ENCODE measurements at places on chromosomes 11 and 22. TPM values are rescaled to one million over a fixed set of nuclear protein-coding genes. Genes with fewer than 3 reads are reported as not detected.
A peak's percentile ranks its signal among the peaks of the same experiment; 100 is the strongest.

DNA sequence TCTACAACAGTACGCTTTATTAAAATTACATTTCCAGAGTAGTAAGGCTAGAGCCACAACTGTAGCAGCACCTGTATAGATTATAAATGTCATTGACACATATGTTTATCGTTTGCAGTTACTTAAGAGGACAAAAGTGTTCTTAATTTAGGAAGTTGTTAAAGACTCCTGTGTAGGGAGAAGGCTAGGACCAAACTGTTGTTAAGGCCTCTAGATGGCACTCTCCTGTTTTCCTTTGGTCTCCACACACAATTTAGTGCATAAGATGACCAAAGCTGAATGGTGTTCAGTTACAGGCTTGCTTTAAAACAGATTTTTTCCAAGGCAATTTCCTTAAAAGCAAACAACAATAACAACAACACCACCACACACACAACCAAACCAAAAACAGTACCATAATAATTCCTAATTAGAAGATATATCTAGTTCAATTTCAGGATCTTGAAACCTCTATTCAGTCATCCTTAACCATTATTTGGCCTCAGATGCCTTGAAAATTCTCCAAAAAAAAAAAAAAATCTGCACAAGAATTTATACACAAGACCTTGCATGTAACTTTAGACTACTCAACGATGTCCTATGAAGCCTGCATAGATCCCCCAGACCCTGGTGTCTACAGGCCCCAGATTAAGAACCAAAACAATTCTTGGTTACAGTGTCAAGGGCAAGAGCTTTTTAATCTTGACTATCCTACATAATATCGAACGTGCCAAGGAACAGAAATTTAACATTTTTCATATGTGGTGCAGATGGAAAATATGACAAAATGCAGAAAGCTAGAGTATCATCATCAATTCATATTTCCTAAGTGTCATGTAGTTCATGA is 42.6 kb upstream of the APOA1 start:
- no peak overlapping the region for H3K27ac ChIP-seq
- no peaks in the 10 kb centered on the region for H3K27me3 ChIP-seq
- no peak for DNase-seq

- H3K4me3 ChIP-seq: no peak overlapping the region
- no peak overlapping the region for H3K27ac ChIP-seq
- no peaks in the 10 kb centered on the region for H3K27me3 ChIP-seq
- no peaks in the 10 kb centered on the region for H3K4me1 ChIP-seq
- no peak for DNase-seq
- no peaks in the 10 kb centered on the region for H3K36me3 ChIP-seq
Measured at GRCh38 chr22:19896665-19897355, 42.1 kb upstream of the GNB1L start.

PUS3 gene
- 9.9 TPM for total RNA-seq

ALG8 gene
- total RNA-seq: 15.2 TPM

- no peak for DNase-seq
- H3K27me3 ChIP-seq: no peaks in the 10 kb centered on the region
- H3K4me3 ChIP-seq: no peak overlapping the region
- no peaks in the 10 kb centered on the region for H3K4me1 ChIP-seq
- H3K36me3 ChIP-seq: no peaks in the 10 kb centered on the region
- no peak overlapping the region for H3K27ac ChIP-seq
Measured at GRCh38 chr11:97614606-97615005, 1224.8 kb downstream of the JRKL start.

TTLL1 gene
- total RNA-seq: 4.5 TPM

APOBEC3F gene
- total RNA-seq: 3.1 TPM

DNA sequence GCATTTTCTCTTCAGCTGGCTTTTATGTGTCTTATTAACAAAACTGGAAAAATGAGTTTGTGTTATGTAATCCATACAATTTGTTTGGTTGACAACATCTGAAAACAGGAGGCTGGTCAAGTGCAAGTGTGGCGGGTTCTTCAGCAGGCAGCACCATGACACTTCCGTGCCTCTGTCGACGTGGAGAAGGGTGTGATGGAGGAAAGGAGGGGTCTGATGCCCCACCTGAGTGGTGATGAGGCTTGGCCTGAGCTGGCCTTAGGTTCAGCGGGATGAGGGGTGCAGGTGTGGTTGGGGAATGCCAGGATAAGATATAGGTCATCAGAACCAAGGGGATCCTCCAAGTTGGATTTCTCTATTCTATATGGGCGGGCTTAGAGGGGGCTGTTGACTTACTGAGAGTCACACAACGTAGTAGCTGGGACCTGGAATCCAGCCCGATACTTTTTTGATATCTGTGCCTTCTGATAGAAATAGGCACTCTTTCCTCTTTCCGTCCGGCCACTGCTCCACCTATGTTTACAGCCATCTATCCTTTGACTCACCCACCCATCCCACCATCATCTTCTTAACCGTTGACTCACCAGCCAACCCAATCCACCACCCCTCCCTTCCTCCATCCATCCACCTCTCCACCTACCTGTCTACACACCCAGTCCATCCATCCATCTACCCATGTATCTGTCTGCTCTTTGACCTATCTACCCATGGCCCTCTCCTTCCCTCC is 29.0 kb downstream of the SHANK3 start:
- DNase-seq: no peak
- no peak overlapping the region for H3K4me3 ChIP-seq
- H3K4me1 ChIP-seq: peaks cover 3% of the 10 kb centered on the region
- no peaks in the 10 kb centered on the region for H3K36me3 ChIP-seq
- no peak overlapping the region for H3K27ac ChIP-seq

GRCh38 chr11:68914761-68915160 is 11.1 kb downstream of the IGHMBP2 start:
- H3K27ac ChIP-seq: no peak overlapping the region
- no peaks in the 10 kb centered on the region for H3K4me1 ChIP-seq
- H3K36me3 ChIP-seq: peaks cover 61% of the 10 kb centered on the region

DNA sequence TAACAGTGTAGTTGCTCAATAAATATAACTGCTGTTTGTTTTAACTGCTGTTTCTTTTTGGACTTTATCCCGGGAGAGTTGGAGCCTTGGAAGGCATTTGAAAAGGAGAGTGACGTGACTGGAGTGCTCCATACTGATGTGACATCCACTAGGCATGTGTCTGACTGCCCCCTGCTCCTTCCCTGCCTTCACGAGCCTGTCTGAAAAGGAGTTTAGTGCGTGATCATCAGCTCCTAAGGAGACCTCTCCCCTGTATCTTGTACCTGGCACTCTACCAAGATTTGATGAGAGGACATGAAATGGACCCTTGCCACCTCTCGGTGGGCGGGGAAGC is 22.9 kb downstream of the ZBTB16 start:
- no peak overlapping the region for H3K4me3 ChIP-seq
- H3K27me3 ChIP-seq: no peaks in the 10 kb centered on the region
- DNase-seq: no peak
- peaks cover 3% of the 10 kb centered on the region for H3K36me3 ChIP-seq
- H3K27ac ChIP-seq: peak overlapping the region; percentile 10

- no peak overlapping the region for H3K4me3 ChIP-seq
- no peak overlapping the region for H3K27ac ChIP-seq
- no peaks in the 10 kb centered on the region for H3K4me1 ChIP-seq
- H3K27me3 ChIP-seq: no peaks in the 10 kb centered on the region
Measured at GRCh38 chr11:36750349-36750748, 152.3 kb upstream of the RAG2 start.

DNA sequence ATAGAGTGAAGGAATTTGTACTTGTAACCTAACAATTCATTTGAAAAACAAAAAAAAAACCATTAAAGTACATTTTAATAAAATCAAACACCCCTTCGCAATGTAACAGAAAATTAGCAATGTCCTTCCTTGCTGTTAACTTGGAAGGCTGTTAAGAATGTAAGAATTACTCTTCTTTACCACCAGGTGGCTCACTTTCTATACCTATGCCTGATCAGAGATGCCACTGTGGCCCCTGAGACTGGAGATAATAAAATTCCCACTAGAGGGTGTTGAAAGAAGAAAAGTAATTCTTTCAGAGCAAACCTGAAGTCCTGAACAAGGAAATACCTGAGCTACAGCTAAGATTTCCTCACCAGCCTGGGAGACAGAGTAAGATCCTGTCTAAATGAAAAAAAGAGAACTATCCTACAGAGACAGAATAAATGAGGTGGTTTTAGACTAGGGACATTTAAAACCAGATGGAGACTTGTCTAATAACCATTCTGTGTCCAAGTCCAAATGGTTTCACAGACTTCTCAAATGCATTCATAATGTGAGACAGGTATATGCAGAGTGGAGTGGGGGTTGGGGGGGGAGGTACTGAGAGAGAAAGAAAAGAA is 1089.3 kb downstream of the FAM181B start:
- no peaks in the 10 kb centered on the region for H3K36me3 ChIP-seq
- DNase-seq: no peak
- no peak overlapping the region for H3K27ac ChIP-seq
- no peaks in the 10 kb centered on the region for H3K4me1 ChIP-seq
- no peaks in the 10 kb centered on the region for H3K27me3 ChIP-seq

GRCh38 chr11:19237813-19238212 is 2.9 kb downstream of the E2F8 start:
- no peak overlapping the region for H3K4me3 ChIP-seq
- H3K36me3 ChIP-seq: no peaks in the 10 kb centered on the region
- no peak for DNase-seq
- no peak overlapping the region for H3K27ac ChIP-seq

DNA sequence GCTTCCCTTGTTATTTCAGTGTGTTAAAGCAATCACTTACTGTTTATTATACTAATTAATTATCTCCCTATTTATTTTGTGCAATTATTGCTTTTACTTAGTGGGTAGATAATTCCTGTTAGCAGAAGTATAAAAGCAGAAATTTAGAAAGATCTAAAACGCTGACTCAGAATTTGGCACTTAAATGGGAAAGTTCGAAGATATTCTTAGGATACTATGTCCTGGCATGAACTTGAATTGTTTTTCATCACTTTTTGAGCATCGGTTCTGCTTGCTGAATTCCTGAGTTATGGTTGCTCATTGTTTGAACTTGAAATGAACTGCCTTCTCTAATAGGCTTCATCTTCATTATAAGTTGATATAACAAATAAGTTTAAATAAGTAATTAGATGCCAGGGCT is 325.4 kb downstream of the JRKL start:
- no peak overlapping the region for H3K4me3 ChIP-seq
- H3K27ac ChIP-seq: no peak overlapping the region
- no peaks in the 10 kb centered on the region for H3K36me3 ChIP-seq
- no peaks in the 10 kb centered on the region for H3K4me1 ChIP-seq
- DNase-seq: no peak
